HCT116 (cell line): ENCODE measurements at places on chromosomes 13 and 19. TPM values are rescaled to one million over a fixed set of nuclear protein-coding genes. Genes with fewer than 3 reads are reported as not detected.

GRCh38 chr13:83452292-83452950, 429.9 kb downstream of the SLITRK1 start:
- DNase-seq = no peak

GRCh38 chr13:46906405-46906804, 9.6 kb upstream of the HTR2A start:
- no peak for DNase-seq

GRCh38 chr13:41148419-41149283, 16.0 kb upstream of the KBTBD6 start:
- DNase-seq = no peak

GRCh38 chr13:98977568-98978265, at the start of gene DOCK9:
Gene DOCK9 (minus strand): TSS chr13:98978064. CDS start chr13:98977909, 155 bp downstream.
- DNase-seq = no peak

GRCh38 chr19:21704320-21704719, 63.1 kb downstream of the ZNF100 start:
- DNase-seq = no peak

DNA sequence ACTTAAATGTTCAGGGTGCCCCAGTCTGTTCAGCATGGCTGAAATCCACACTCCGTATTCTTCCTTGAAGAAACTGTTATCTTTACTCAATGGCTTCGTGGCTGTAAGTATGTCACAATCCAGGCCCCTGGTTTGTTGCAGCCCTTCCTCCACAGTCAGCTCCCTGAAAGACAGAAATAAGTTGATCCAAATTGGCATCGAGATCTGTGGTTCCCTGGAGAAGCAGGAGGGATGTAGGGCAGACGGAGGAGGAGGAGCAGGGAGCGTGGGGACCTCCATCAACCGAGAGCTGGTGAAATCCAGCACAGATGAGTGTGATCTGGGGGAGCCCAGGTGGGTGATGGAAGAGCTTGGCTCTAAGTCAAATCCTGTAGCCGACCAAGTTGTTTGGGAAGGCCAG, 304 bp downstream of the TSPAN16 start:
- DNase-seq = no peak

DNA sequence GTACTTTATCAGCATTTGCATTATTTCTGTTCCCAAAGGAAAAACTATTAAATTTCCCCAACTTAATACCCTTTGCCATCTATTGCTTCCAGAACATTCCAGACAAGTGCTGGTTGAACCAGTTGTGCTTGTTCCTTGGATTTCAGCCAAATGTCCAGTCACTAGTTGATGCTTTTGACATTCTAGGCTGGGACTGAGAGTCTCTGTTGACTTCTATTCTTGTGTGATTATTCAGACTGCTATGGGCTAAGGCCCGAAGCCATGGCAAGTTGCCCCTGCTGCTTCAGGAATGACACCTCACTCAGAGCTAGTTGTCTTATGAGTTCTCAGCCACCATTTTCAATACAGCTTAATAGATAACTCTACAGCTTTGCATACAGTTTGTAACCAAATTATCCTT, 458.1 kb upstream of the ARGLU1 start:
- no peak for DNase-seq

- no peak for DNase-seq
Measured at GRCh38 chr13:49410006-49410405, 33.9 kb downstream of the CAB39L start.

DNA sequence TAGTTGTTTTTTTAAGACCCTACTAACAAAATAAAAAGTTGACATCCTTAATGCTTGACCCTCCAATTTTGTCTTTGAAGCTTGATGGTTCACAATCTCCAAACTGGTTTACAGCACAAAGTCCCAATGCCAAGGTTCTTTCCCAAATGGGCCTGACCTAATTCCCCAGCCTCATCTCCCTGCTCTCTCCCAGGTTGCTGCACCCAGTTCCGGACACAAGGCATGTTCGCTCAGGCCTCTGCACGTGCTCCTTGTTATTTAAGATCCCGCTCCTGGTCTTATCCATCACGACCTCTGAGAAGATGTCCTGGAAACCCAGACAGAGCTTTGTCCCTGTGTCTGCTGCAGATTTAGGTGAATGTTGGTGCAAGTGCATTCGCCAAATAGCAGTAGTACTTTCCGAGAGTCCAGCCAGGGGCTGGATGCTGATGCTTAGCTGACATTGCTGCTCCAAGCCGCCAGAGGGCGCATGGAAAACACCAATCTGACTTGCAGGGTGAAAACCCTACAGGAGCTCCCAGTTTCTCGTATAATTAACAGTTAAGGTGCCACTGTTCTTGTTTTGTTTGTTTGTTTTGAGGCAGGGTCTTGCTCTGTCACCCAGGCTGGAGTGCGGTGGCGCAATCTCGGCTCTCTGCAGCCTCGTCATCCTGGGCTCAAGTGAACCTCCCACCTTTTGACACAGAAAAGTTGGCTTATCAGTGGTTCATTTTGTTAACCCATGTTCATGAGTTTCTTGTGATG, 18.5 kb downstream of the LYPD3 start:
- DNase-seq = peak; percentile 53

DNA sequence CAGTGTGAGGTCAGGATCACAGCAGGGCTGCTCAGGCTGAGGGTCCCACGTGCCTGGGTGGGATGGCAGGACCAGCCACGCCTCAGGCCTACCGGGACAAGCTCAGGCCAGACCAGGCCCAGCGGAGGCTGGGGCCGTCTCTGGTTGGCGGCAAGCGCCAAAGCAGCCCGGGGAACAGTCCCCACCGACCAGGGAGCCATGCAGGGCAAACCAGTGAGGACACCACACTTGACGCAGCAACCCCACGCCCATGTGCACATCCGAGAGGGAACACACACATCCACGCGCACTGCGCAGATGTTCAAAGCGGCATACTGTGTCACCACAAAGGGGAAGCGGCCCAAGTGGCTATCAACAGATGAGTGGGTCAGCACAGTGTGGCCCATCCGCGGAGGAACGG, 15.2 kb downstream of the IZUMO4 start:
- DNase-seq = no peak

GRCh38 chr19:48644839-48645619, 958 bp downstream of the CA11 start:
- DNase-seq = peak; percentile 69

- no peak for DNase-seq
Measured at GRCh38 chr19:782878-783668, 14.2 kb upstream of the PTBP1 start.

DNA sequence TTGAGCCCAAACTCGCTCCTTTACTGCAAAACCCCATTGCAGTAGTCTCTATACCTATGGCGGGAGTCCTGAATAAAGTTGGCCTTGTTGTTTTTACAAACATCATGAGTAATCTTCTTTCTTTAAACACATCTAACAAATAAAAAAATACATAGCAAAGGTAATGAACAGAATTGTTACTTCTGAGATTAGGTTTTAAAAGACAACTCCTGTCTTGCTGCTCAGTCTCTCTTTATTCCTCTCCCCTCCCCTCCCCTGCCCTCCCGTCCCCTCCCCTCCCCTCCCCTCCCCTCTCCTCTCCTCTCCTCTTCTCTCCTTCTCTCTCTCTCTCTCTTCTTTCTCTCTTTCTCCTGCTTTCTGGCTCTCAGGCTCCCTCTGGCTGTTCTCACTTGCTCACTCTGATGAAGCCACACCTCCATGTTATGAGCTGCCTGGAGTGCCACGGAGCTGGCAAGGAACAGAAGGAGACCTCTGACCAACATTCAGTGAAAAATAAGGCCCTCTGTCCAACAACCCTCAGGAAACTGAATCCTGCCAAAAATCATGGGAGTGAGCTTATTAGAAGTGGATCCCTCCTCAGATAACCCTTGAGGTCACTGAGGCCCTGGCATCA, 300.7 kb upstream of the MIR17HG start:
- no peak for DNase-seq

DNA sequence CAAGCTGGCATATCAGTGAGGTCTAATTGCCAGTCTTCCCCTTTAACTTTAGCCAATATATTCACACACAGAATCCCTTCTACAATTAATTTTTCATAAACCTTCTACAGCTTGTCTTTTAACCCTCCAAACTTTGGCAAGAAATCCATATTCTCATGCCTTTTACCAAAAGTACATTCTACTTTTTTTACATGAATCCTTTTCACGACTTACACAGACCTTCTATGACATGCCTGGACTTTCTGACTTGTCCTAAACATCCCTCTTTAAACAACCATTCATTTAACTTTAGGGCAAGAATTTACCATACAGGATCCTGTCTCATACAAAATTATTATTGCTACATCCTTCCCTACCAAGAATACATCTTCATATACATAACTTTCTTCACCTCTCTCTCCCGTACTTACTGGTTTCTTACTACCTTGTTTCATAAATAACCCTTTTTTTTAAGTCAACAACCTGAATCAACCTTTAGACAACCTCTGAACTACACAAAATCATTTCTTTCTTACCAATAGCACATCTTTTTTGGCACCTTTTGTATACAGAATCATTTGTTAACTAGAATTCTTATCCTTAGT, 23.5 kb downstream of the ZNF544 start:
- DNase-seq = no peak

- DNase-seq = no peak
Measured at GRCh38 chr19:16118489-16119033, 6.9 kb downstream of the RAB8A start.

- DNase-seq = no peak
Measured at GRCh38 chr13:113404366-113404722, 40.4 kb upstream of the GRTP1 start.

- no peak for DNase-seq
Measured at GRCh38 chr19:45446295-45446694, 21.5 kb upstream of the FOSB start.

- DNase-seq = no peak
Measured at GRCh38 chr13:58953638-58954037, 1210.1 kb downstream of the DIAPH3 start.

- DNase-seq = no peak
Measured at GRCh38 chr13:65063753-65064152, 2166.4 kb downstream of the PCDH9 start.

GRCh38 chr19:36849701-36850558, 746 bp upstream of the ZNF345 start:
- no peak for DNase-seq

DNA sequence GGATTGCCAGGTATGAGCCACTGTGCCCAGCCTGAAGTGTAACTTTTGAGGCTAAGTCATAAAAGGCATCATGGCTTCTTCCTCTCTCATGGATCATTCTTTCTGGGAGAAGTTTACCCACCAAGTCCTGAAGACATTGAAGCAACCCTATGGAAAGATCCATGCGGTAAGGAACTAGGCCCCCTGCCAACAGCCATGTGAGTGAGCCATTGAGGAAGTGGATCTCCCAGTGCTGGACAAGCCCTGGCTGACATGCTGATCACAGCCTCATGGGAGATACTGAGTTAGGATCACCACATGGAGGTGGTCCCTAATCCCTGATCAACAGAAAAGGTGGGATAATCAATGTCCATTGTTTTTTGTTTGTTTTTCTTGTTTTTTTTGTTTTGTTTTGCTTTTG, 3.3 kb upstream of the NUDT19 start:
- DNase-seq = no peak

DNA sequence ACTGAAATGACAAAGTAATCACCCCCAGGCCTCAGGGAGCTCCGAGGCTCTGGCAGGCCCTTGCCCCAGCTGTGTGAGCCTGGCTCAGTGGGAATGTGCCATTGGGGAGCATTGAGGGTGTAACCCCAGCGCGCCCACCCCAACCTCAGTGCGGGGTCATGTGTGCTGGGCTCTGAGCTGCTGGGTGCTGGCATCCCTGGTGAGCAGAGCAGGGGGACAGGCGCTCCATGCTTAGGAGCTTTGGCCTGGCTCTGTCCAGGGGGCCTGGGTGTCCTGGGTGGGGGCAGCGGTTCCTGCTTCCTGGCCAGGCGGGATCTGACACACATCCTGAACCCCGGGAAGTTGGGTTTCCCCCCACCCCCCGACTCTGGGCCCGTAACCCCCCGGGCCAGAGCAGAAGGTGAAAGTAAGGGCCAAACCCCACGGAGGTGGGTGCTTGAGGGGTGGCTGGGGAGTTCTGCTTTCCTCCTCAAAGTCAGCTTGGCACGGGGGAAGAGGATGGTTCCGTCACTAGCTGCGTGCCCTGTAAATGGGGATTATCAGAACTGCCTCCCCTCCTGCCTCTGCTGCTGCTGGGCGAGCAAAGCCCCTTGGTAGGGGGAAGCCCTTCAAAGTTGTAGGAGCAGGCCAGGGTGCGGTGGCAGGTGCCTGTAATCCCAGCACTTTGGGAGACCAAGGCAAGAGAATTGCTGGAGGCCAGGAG, 1.7 kb downstream of the LRP3 start:
- no peak for DNase-seq

- no peak for DNase-seq
Measured at GRCh38 chr13:46145950-46146349, 36.0 kb downstream of the LCP1 start.

TEX101 gene
- total RNA-seq = not detected

SLC27A1 gene
- 22.5 TPM for total RNA-seq

PGLYRP1 gene
- not detected for total RNA-seq

NXNL1 gene
- not detected for total RNA-seq

EFNA2 gene
- 12.2 TPM for total RNA-seq

TNPO2 gene
- 81.8 TPM for total RNA-seq

ZNF443 gene
- total RNA-seq = 2.9 TPM

ZNF208 gene
- not detected for total RNA-seq

PALM gene
- total RNA-seq = 43.7 TPM

ZNF835 gene
- not detected for total RNA-seq

GRIN2D gene
- total RNA-seq = 26.2 TPM

PCDH8 gene
- not detected for total RNA-seq

TBXA2R gene
- 2.3 TPM for total RNA-seq
